ENCODE measurements at places on chromosomes 1 and 21. TPM values are rescaled to one million over a fixed set of nuclear protein-coding genes. Genes with fewer than 3 reads are reported as not detected.

The ZC3H11A gene
- 43.4 TPM for total RNA-seq

The COL6A1 gene
- 10.2 TPM for total RNA-seq

The GPR25 gene
- total RNA-seq, result not detected

The CZIB gene
- 52.0 TPM for total RNA-seq

The CAPZB gene
- 72.9 TPM for total RNA-seq

The HTR1D gene
- total RNA-seq, result 0.27 TPM

The NUDT4B gene
- 21.9 TPM for total RNA-seq

The ACKR1 gene
- total RNA-seq, result not detected

The HHIPL2 gene
- total RNA-seq, result 0.08 TPM

The VSIG8 gene
- not detected for total RNA-seq

The SIM2 gene
- total RNA-seq, result 0.08 TPM

The ADGRL4 gene
- total RNA-seq, result not detected

The TMEM79 gene
- total RNA-seq, result 9.1 TPM

The S100A14 gene
- 2,019 TPM for total RNA-seq

The PLEKHN1 gene
- total RNA-seq, result 4.0 TPM

The SLAMF1 gene
- not detected for total RNA-seq

The SLC30A2 gene
- not detected for total RNA-seq

The PPP2R5A gene
- total RNA-seq, result 35.1 TPM

The GPR37L1 gene
- not detected for total RNA-seq

The TMEM61 gene
- not detected for total RNA-seq

The WDR64 gene
- not detected for total RNA-seq

The LMX1A gene
- not detected for total RNA-seq

The TTC34 gene
- total RNA-seq, result under 0.01 TPM
